ENCODE measurements at places on chromosomes 3 and 15. TPM values are rescaled to one million over a fixed set of nuclear protein-coding genes. Genes with fewer than 3 reads are reported as not detected.

DNA sequence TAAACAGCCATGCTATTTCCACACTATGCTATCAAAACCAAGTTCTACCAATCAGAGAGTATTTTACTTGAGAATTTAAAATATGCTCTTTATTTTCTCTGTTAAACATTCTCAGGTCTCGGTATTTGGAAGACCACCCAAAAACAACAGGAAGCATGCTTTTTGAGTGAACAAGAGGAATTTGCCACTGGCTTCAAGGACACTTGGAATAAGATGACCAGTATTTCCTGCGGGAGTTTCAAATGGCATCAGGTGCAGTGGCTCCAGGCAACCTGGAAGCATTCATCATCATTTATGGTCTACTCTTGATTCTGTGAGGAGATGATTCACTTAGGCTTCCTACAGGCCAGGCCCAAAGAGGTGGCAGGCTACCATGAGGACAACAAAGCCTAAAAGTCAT is 305.7 kb upstream of the ATP11B start:
- no peaks in the 10 kb centered on the region for H3K36me3 ChIP-seq
- DNase-seq, result no peak
- H3K4me3 ChIP-seq, result no peak overlapping the region
- H3K27ac ChIP-seq, result no peak overlapping the region
- no peaks in the 10 kb centered on the region for H3K27me3 ChIP-seq
- no peaks in the 10 kb centered on the region for H3K4me1 ChIP-seq

GRCh38 chr15:95141486-95141885 is 910.1 kb downstream of the MCTP2 start:
- no peak overlapping the region for H3K4me3 ChIP-seq
- no peak for DNase-seq
- no peaks in the 10 kb centered on the region for H3K4me1 ChIP-seq

The DNAJA4 gene
- 6.2 TPM for total RNA-seq

The CDC25A gene
- 17.2 TPM for total RNA-seq

The KBTBD13 gene
- under 0.01 TPM for total RNA-seq

The SEMA3B gene
- 0.66 TPM for total RNA-seq

GRCh38 chr15:75230016-75230343 is 28.2 kb upstream of the GOLGA6C start:
- no peak overlapping the region for H3K27ac ChIP-seq
- no peaks in the 10 kb centered on the region for H3K36me3 ChIP-seq
- no peaks in the 10 kb centered on the region for H3K27me3 ChIP-seq
- DNase-seq, result no peak

DNA sequence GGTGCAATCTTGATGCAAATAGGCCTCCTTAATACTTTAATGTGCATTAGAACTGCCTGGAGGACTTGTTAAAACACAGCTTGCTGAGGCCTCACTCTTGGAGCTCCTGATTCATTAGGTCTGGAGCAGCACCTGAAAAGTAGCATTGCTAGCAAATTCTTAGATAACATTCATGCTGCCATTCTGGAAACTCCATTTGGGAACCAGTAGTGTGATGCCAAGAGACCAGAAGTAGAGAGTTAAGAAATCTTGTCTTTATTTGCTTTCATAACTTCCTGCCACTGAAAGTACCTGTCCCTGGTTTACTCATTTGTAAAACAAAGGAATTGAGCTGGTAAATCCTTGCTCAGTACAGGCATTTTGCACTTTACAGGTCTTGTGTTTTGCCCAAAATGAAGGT is 72.0 kb downstream of the RAP2B start:
- no peaks in the 10 kb centered on the region for H3K27me3 ChIP-seq
- H3K27ac ChIP-seq, result no peak overlapping the region
- no peaks in the 10 kb centered on the region for H3K4me1 ChIP-seq
- H3K4me3 ChIP-seq, result no peak overlapping the region

DNA sequence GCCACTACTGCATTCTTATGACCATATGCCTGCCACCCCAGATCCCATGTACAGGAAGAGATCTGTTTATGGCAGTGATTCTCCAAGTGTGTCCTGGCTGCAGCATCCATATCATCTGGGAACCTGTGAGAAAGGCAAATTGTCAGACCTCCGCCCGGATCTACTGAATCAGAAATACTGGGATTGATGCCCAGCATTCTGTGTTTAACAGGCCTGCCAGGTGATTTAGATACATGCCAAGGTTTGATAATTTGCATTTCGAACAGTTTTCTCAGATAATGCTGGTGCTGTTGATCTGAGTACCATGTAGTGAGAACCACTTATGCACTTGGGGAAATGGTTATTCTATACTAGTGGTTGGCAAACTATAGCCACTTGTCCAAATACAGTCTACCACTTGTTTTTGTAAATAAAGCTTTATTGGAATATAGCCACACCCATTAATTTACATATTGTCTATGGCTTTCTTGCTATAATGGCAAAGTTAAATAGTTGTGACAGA is 165.4 kb downstream of the SSR3 start:
- DNase-seq, result no peak
- no peak overlapping the region for H3K27ac ChIP-seq
- no peak overlapping the region for H3K4me3 ChIP-seq
- H3K4me1 ChIP-seq, result no peaks in the 10 kb centered on the region

DNA sequence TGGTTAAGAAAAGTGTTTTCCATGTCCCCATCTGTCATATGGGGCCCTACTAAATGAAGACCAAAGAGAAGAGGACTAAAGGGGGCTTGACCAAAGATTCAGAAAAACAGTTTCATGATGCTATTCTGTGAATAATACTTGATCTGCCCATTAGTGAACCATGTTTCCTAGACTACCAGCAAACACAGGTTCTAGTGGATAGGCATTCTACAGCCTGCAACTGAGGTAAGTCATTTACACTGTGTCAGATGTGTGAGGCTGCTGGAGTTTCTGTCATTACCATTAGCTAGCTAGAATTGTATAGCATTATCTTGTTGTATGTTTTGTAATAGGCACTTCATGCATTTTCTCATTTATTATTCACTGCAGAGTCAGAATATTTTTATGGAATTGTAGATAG is 6.6 kb downstream of the GPR171 start:
- no peaks in the 10 kb centered on the region for H3K36me3 ChIP-seq
- H3K27me3 ChIP-seq, result no peaks in the 10 kb centered on the region
- H3K4me3 ChIP-seq, result no peak overlapping the region
- peaks cover 7% of the 10 kb centered on the region for H3K4me1 ChIP-seq

DNA sequence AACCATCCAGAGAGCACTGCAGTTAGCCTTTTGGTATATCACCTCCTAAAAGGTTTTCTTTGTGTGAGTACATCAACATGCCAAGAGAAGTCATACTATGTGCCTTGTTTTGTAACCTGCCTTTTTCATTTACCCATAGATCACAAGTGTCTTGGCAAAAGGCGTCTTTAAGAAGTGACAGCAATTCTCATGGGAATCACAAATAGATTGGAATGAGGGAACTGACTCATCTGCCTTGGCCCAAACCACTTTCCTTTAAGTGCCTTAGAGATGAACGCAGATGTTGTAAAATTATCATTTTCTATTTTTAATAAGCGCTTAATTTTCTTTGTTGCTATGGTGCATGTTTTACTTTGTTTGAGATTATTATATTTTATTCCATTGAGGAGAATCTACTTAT is 20.7 kb upstream of the POMGNT2 start:
- DNase-seq, result no peak
- no peak overlapping the region for H3K27ac ChIP-seq
- H3K4me3 ChIP-seq, result no peak overlapping the region
- no peaks in the 10 kb centered on the region for H3K27me3 ChIP-seq

The CAND2 gene
- 0.42 TPM for total RNA-seq

The GBE1 gene
- total RNA-seq, result 14.7 TPM

GRCh38 chr3:159669766-159670165 is 318.9 kb upstream of the IL12A start:
- no peak overlapping the region for H3K4me3 ChIP-seq
- no peaks in the 10 kb centered on the region for H3K36me3 ChIP-seq
- no peaks in the 10 kb centered on the region for H3K27me3 ChIP-seq
- no peak for DNase-seq

The C3orf80 gene
- 0.05 TPM for total RNA-seq

- H3K27me3 ChIP-seq, result peaks cover 3% of the 10 kb centered on the region
- no peak overlapping the region for H3K4me3 ChIP-seq
- H3K4me1 ChIP-seq, result no peaks in the 10 kb centered on the region
- DNase-seq, result no peak
Observed at GRCh38 chr3:186642014-186642413, 1.8 kb downstream of the FETUB start.

DNA sequence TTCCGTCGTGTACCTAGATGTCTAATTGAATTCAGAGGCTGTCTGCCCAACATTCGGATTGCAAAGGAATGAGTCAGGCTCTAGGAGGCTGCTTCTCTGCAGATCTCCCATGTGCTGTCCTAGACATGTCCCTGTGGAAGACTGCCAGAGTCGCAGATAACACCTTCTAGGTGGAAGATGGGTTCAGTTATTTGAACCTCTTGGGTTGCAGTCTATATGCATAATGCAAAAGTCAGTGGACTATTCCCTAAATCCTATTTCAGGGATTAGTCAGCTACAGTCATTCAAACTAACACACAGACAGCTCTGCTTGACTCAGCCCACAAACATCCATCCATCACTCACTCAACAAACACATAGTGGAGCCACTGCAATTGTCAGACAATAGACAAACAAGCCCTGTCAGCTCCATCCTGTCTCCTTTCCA is 300.0 kb upstream of the CTNNB1 start:
- no peak overlapping the region for H3K4me3 ChIP-seq
- no peaks in the 10 kb centered on the region for H3K27me3 ChIP-seq
- H3K36me3 ChIP-seq, result no peaks in the 10 kb centered on the region

The C3orf85 gene
- total RNA-seq, result not detected

GRCh38 chr3:59456852-59457485 is 407.1 kb upstream of the CFAP20DC start:
- no peaks in the 10 kb centered on the region for H3K27me3 ChIP-seq
- DNase-seq, result no peak
- no peak overlapping the region for H3K27ac ChIP-seq
- peaks cover 16% of the 10 kb centered on the region for H3K4me1 ChIP-seq
- H3K4me3 ChIP-seq, result no peak overlapping the region
- no peaks in the 10 kb centered on the region for H3K36me3 ChIP-seq

- no peaks in the 10 kb centered on the region for H3K27me3 ChIP-seq
- peaks cover 56% of the 10 kb centered on the region for H3K36me3 ChIP-seq
- peaks cover 20% of the 10 kb centered on the region for H3K4me1 ChIP-seq
- no peak for DNase-seq
- no peak overlapping the region for H3K4me3 ChIP-seq
Observed at GRCh38 chr3:14141144-14141543, 16.3 kb downstream of the TMEM43 start.

DNA sequence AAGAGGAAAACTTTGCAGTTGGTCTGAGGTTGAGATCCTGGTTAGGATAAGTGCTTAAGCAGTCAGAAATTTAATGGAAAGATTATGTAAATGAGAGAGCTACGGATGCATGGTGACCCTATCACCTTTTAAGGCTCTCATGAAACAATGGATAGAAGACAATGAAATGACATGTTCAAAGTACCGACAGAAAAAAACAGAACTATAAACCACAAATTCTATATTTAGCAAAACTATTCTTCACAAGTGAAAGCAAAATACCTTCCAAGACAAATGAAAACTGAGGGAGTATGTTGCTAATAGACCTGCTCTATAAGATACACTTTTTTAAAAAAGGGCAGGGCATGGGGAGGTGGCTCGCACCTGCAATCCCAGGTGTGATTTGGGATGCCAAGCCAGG is 32.2 kb downstream of the DNAAF4 start:
- H3K27me3 ChIP-seq, result no peaks in the 10 kb centered on the region
- DNase-seq, result no peak
- H3K36me3 ChIP-seq, result no peaks in the 10 kb centered on the region
- H3K4me3 ChIP-seq, result no peak overlapping the region
- no peaks in the 10 kb centered on the region for H3K4me1 ChIP-seq
- H3K27ac ChIP-seq, result no peak overlapping the region

DNA sequence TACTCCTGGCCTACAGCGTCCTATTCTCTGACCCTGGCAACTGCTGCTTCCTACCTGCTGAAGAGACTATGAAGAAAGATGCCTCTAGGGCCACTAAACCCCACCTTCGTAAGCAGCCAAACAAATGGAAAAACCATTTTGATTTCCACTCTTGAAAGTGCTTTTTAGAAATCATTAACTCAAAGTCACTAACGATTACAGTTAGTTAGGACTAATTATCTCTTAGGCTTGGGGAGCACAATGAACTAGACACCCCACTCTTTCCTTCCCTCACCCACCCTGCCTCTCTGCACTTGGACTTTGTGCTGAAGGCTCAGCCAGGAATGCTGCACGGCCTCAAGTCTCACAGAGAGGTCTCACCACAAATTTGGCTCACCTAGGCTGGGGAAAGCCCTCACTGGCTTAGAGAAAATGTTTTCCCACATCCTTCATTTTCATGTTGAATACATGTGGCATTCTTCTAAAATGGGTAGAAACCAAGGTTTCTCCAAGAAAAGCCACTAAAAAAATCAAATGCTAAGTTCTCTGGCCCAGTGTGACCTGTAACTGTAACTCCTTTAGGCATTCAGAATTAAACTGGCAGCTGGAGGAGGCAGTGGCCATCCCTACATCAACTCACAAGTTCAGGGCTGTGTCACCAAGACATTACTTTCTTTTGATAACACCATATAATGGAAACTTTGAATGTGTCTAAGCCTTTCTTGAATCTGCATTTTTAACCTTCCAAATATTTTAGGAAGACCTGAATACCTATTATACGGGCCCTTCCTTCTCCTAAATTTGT is 47.1 kb downstream of the NPTN start:
- no peaks in the 10 kb centered on the region for H3K4me1 ChIP-seq
- DNase-seq, result no peak
- H3K4me3 ChIP-seq, result no peak overlapping the region
- peaks cover 32% of the 10 kb centered on the region for H3K36me3 ChIP-seq
- no peaks in the 10 kb centered on the region for H3K27me3 ChIP-seq
- no peak overlapping the region for H3K27ac ChIP-seq

All from thymus (tissue), 14 donors.